ENCODE measurements at places on chromosomes 16 and 17. TPM values are rescaled to one million over a fixed set of nuclear protein-coding genes. Genes with fewer than 3 reads are reported as not detected.

- no peak for DNase-seq
- H3K27me3 ChIP-seq = peaks cover 18% of the 10 kb centered on the region
- no peak overlapping the region for H3K4me3 ChIP-seq
- H3K4me1 ChIP-seq = peaks cover 32% of the 10 kb centered on the region
Measured at GRCh38 chr17:50922107-50922506, 56.0 kb upstream of the TOB1 start.

DNA sequence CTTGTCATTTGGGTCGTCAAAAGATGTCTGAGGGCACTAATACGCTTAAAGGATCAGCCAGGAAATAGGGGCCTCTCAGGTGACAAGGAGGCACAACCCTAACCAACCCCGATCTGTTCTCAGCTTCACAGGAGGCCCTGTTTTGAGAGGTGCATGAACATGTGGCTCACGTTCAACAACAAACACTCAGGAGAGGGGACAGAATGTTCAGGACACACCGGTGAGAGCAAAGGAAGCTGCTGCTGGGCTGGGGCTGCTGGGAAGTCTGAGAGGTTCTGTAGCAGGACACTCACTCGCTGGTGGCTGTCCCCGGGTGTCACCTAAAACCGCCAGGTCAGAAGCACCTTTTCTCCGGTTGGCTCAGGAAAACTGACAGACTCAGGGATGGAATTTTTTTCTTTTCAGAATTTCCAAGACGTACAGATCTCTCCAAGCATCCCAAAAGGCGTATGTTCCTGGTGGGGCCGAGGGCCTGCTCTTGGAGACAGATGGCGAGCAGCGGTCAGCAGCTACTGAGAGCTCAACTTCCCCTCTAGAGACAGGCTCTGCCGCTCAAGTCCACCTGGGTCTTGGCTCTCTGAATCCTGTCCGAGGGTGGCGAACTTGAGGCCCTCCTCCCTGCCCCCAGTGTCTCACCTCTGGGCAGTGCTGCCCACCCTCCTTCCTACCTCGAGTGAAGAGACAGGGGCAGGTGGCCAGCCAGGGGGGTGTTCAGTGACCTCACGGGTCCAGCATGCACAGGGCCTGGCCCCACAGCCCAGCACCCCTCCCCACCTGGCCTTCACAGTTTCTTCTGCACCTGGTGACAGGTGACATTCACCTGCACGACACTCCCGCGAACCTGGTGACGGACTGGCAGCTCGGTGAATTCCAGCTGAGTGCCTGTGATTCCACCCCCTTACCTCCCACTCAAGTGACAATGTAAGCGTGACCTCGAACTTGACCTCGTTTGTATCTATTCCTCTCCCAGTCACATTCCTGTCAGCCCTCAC lies 22.9 kb downstream of the CLUH start:
- DNase-seq = no peak
- peak overlapping the region; percentile 38 for H3K4me3 ChIP-seq
- peaks cover 17% of the 10 kb centered on the region for H3K4me1 ChIP-seq
- H3K36me3 ChIP-seq = peaks cover 14% of the 10 kb centered on the region

GRCh38 chr16:60166111-60166510 lies 1432.0 kb upstream of the GOT2 start:
- H3K27ac ChIP-seq = no peak overlapping the region
- no peak overlapping the region for H3K4me3 ChIP-seq
- no peaks in the 10 kb centered on the region for H3K4me1 ChIP-seq
- no peak for DNase-seq
- no peaks in the 10 kb centered on the region for H3K27me3 ChIP-seq

Gene PYY
- total RNA-seq = not detected

DNA sequence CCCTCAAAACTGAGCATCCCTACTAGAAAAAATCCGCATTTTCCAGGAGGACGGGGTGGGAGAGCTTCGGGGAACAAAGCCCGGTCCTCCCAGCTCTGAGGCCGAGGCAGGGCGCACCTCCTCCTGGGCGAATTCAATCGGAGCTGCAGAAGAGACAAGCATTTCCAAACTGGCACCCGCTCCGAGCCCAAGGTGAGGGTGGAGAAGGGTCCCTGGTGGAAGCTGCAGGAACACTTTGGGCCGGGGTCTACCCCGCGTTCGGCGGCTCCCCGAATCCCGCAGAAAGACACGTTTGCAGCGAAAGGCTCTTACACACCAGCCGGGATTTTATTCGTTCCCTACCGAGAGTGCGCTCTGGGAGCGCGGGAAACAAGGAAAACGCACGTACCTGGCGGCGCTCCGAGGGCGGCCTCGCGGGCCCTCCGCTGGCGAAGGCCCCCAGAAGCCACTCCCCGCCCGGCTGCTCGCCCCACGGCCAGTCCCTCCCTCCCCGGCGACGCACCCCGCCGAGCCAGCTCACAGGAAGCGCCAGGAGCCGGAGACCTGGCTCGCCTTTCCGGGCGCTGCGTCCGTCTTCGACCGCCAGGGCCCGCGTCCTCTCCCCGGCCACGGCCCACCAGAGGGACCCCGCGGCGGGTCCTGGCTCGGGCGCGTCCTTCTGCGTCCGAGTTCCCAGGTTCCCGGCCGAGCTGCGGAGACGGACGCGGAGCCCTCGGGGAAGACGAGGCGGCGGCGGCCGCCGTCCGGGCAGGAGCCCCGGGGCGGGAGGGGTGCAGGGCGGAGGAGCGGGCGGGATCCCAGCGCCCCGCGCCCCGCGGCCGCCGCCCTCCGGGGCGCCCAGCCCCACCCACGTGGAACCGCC lies 49.8 kb upstream of the BAHCC1 start:
- H3K4me1 ChIP-seq = peaks cover 5% of the 10 kb centered on the region
- peaks cover 63% of the 10 kb centered on the region for H3K27me3 ChIP-seq
- no peak overlapping the region for H3K27ac ChIP-seq
- H3K36me3 ChIP-seq = peaks cover 2% of the 10 kb centered on the region

DNA sequence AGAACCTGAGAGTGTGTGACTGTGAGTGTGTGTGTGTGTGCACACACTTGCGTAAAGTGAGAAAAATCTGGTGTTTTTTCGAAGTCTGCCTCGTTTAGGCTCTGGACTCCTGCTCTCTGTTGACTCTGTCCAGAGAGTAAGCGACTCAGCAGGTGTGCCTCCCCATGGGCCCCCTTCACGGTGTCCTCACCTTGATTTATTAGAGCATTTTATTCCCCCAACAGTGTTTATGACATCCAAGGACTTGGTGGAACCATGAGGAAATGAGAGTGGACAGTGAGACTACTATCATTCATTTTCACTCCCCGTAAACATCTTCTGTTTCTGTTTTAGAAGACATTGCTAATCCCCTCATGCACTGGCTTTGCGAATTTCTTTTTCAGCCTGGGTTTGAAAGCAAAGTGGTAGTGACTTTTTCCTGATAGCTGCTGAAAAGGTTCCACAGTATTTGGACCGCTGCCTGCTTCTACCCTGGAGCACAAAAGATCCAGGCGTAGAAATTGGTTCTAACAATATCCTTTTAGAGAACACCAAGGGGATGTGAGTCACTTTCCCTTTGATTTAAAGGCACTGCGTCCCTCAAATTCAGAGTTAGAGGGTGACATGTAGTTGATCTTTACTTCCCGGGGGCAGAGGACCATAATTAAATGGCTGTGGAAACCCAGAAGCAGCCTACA lies 218.2 kb downstream of the WWOX start:
- H3K4me3 ChIP-seq = no peak overlapping the region
- H3K27ac ChIP-seq = no peak overlapping the region
- no peak for DNase-seq

Gene NXN
- total RNA-seq = 0.14 TPM

DNA sequence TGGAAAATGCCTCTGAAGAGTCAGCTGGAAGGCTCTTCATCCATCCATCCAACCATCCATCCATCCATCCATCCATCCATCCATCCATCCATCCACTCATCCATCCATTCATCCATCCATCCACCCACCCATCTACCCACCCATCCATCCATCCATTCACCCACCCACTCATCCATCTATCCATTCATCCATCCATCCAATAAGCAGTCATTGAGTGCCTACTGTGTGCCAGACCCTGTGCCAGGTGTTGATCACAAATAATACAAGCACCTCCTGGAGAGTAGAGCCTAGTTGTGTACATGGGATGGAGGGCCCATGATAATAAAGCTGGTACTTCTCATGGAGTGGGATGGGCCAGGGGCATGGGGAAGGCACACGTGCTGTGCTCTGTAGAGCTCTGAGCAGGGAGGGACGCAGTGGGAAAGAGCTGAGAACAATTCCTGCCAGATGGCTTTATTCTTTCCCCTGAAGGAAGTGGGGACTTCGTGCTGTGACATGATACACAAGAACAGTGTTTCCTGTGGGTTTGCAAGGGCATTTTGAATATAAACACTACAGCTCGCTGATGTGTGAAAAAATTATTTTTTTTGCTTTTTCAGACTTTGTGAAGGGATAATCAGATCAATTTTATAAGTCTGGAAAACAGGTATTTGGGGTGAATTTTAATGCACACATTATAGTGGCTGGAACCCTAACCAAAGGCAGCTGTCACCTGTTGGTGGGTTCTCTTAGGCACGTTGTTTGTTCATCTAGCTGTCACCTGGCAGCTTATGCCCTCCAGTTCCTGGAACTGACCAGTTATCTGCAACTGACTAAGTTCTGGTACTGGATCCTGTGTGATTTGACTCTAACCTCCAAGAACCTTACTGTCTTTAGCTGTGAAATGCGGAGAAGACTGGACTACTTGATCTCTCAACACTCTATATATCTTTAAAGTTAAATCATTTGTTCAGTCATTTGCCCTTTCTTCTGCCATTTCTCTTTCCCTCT lies 61.3 kb downstream of the PRKCB start:
- peaks cover 36% of the 10 kb centered on the region for H3K4me1 ChIP-seq
- DNase-seq = no peak
- no peaks in the 10 kb centered on the region for H3K27me3 ChIP-seq
- H3K4me3 ChIP-seq = peak overlapping the region; percentile 9
- H3K27ac ChIP-seq = peak overlapping the region; percentile 67

Gene APOH
- not detected for total RNA-seq
